ENCODE measurements at places on chromosomes 1 and 21.

- no peak for DNase-seq
Observed at GRCh38 chr1:160662910-160663309, 16.1 kb upstream of the SLAMF1 start.

DNA sequence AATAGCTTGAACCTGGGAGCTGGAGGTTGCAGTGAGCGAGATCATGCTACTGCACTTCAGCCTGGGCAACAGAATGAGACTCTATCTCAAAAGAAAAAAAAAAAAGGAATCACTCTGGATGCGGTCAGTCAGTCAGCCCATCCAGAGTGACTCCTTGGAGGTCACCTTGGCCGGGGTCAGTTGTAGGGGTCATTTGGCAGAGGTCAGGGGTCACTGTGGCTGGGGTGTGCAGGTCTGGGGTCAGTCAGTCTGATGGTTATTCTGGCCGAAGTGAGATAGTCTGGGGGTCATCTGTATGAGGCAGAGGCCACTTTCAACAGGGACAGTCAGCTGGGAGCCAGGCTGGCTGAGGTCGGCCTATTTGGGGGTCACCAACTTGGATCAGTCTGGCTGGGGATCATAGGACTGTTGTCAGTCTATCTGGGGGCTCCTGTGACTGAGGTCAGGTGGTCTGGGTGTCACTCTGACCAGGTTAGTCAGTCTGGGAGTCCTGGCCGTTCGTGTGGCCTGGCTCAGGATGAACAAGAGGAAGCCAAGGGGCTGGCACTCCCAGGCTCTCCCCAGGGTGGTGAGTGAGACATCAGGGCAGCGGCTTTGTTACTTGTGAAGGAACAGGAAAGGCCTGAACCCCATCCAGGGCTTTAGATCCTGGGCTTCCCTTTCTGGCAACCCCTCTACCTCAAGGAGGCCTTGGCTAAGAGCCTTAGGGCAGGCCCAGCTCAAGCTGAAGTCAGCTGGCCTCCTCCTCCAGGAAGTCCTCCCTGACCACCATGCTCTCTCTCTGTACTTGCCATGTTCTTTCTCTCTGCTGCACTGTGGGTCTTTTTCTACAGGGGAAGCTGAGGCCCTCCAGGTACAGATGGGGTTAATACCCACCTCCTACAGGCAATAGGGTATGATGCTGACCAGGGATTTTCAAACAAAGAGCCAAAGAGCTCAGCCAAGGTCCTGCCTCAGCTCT, 15.1 kb downstream of the PTPRU start:
- no peak for DNase-seq

DNA sequence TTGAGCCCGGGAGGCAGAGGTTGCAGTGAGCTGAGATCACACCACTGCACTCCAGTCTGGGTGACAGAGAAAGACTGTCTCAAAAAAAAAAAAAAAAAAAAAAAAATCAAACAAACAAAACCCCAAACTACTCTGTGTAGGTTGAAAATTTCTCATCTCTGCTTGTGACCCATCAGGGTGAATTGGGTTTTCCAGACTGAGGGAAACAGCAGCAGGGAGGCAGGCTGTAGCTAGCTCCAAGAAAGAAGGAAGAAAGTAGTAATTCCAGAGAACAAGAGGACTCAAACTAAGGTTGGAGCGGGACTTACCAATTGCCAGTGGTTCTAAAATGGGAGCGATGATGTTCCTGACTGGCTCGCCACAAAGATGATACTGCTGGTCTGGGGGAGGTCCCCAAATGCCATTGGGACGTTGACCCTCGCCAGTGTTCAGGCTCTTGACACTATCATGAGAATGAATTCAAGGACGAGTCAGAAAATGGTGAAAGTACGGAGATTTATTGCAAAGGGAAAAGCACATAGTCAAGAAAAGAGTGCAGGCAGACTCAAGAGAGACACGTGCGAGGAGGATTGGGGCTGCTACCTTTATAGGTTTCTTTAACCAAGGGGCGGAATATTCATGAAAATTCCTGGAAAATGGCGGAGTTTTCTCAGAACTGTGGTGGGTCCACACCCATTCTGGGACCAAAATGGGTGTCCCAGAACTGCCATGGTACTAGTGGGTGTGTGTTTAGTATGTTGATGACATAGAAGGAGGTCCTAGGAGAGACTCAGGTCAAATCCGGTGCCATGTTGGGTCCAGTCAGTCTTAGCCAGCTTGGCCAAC, 13.4 kb downstream of the AADACL4 start:
- no peak for DNase-seq

- no peak for DNase-seq
Observed at GRCh38 chr1:155301342-155301841, at the start of gene PKLR. PKLR (minus strand) TSS chr1:155301438; CDS start chr1:155301395, 43 bp downstream.

DNA sequence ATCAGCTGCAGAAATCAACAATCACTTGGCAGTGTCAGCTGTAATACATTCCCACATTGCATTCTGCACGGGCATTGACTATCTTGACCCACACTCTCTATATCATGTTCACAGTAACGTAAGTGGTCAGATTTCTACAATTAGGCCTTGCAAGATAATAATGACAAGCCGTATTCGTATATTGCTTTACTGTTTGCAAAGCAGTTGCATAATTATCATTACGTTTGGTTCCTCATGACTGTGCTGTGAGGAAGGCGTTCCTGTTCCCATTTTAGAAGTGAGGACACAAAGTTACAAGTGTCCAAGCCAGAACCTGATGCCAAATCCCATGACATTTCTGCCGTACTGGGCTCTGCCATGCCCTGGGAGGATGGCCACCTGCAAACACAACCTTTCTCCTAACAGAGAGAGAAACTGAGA, 53.5 kb upstream of the TARBP1 start:
- DNase-seq: no peak

DNA sequence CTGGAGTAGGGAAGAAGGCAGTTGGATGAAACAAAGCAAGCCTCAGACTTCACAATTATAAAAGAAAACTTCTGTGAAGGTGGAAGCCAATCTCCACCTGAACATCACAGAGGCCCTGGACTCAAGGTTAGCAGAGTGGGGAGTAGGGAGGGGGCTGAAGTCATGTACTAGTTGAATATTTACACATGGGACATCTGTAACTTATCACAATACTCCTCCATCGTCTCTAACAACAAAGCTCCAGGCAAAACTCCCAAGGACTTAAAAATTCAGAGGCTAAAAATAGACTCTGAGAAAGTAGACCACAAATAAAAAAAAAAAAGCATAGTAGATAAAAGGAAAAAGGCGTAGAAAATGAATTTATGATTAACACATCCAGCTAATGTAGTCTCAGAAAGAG, 326.3 kb upstream of the PKN2 start:
- DNase-seq: no peak

Data from vagina (tissue), 2 donors.